ENCODE measurements at places on chromosomes 1 and 21.

DNA sequence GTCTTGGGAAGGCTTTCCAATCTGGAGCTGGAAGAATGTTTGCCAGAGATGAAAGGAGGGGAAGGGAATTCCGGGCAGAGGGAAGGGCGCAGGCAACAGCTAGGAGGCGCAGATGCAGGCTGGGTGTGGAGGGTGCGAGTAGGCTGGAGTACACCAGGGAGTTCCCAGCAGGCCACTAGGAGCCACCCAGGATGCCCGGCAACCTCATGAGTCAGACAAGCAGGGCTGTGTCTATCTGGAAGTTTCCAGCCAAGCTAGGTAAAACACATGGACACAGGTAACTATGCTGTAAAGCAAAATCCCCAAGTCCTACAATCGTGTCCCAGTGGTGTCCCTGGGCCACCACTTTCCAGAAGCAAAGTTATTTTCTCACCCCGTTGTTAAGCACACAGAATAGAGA lies 990 bp upstream of the NBL1 start:
- DNase-seq = no peak

GRCh38 chr21:37571442-37571841 lies 204.9 kb downstream of the DYRK1A start:
- DNase-seq = no peak

GRCh38 chr21:23986214-23986613 lies 1621.1 kb downstream of the MRPL39 start:
- no peak for DNase-seq

GRCh38 chr1:63316598-63316983 lies 5.8 kb upstream of the FOXD3 start:
- no peak for DNase-seq

DNA sequence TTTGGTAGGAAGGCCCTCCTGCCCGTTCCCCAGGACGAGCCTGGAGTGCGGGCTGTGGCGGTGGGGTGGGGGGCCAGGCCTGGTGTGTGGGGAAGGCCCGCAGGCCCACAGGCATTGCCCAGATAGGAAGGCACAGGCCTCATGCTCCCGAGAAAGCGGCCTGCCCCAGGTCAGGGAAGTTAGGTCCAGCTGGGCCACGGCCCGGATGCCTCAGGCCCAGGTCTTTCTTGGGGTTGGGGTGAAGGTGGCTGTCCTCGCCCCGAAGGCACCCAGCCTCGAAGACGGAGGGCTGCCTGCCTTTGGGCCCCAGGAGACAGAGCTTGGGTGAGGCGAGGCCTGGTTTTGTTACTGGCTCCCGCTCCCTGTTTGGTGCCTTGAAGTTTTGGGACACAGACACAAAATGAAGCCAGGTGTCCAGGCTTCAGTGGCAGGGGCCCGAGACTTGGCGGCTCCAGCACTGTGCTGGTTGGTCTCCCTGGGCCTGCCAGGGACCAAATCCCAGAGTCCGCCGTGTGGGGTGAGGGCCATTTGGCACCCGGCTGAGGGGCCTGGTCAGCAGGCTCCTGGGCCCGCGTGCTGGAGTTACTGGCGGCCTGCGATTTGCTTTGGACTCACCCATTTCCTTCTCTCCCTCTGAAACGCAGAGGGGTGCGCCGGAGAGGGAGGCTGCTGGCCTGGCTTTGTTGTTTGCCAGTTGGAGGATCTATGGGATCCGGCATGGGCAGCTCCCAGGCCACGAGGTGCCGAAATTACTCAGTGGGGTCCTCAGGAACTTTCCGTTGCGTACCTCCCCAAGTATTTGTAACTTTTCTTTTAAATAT lies 2.0 kb downstream of the SKI start:
- no peak for DNase-seq

GRCh38 chr21:33890187-33890586 lies 25.4 kb downstream of the ATP5PO start:
- no peak for DNase-seq

GRCh38 chr1:70427976-70428375 lies 16.9 kb downstream of the CTH start:
- DNase-seq = no peak

- no peak for DNase-seq
Observed at GRCh38 chr1:153608742-153609584, 4.0 kb downstream of the S100A16 start.

DNA sequence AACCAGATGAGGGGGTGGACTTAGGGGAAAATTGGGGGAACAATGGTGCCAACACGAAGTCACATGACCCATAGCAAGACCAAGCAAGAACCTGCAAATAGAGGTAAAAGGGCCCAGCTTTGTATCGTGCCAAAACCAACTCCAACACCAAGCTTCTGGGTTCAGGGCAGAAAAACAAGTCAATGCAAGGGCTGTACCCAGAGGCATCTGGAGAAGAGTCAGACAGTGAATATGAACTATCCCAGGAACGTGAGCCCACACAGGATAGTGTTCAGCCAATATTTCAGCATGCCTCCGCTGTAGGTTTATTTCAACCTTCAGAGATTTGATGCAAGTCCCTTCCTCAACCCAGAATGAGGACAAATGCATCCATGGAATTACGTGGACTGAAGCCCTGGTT lies 15.0 kb upstream of the ZMYM6 start:
- no peak for DNase-seq

GRCh38 chr21:44263768-44264167 lies 2.1 kb upstream of the DNMT3L start:
- DNase-seq = no peak

GRCh38 chr1:147201786-147202185 lies 23.4 kb downstream of the FMO5 start:
- DNase-seq = no peak

DNA sequence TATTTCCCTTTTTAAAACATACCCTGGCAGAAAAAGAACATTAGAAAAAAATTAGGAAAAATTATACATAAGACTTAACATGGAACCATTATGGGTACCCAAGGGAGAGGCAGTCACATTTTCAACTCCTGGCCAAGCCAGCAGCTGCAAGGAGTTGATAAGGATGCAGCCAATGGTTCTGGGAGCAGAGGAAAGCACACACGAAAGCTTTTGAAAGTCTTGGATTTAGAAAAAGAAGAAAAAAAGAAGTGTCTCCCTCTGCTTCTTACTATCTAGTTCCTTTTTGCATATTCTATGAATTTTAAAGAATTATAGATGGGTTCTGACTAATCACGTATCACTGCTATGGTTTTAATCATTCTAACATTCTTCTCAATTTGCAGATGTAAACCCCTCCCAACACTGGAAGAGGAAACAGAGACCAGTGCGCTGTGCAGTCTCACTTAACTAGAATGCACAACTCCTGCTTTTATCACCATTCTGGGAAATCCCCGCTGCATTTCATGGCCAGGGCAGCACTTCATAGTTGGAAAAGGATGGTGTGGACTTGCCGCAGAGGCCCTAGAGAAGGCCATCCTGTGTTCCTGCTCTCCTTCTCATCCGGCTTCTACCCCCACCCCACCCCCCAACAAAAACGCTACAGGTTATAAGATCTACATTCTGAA lies 2.7 kb upstream of the CD58 start:
- no peak for DNase-seq

GRCh38 chr1:29708796-29709703 lies 472.7 kb downstream of the PTPRU start:
- DNase-seq = no peak

- no peak for DNase-seq
Observed at GRCh38 chr1:5311634-5312292, 657.4 kb downstream of the AJAP1 start.

DNA sequence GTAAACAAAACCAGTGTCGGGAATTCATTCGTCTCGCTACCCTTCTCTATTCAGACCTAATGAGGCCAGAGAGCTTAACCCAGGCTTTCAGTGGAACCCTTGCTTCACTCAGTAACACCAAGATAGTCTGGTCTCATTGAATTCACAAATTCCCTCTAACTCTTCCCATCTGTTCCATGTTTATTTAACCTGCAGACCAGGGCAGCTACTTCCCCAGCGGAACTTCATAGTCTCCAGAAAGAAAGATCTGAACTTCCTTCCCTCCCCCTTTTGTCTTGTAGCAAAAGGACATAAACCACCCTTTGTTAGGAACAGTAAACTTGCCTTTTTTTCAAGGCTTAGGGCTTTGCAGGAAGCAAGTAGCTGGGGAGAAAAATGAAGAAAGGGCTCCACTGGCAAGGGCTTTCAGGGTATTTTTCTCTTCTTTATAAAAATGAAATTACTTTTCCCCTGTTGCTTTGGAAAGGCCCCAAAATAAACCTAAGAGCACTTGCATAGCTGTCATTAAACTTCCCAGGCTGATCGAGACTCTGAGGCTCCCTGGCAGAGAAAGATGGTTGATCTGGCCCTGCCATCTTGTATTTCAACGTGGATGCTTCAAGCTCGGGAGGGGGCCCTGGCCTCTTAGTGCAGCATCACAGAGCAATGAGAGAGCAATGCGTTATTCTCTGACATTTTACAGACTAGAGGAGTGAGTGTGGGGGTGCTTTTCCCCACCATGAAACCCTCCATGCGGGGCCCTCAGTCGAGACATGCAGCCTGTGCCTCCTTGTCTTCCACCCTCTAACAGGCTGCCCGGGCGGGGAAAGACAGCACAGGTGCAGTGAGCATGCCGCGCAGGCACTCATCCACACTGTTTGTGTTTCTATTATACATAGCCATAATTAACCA lies 30.0 kb downstream of the MIS18A start:
- DNase-seq = no peak

- no peak for DNase-seq
Observed at GRCh38 chr1:186244825-186245224, 130.2 kb downstream of the TPR start.

GRCh38 chr1:178284058-178284457 lies 190.2 kb downstream of the RASAL2 start:
- DNase-seq = no peak

- DNase-seq = no peak
Observed at GRCh38 chr1:87103074-87103473, 188.6 kb downstream of the HS2ST1 start.

- no peak for DNase-seq
Observed at GRCh38 chr1:246020211-246020954, 486.7 kb downstream of the SMYD3 start.

- no peak for DNase-seq
Observed at GRCh38 chr21:39658066-39658465, 45.3 kb downstream of the B3GALT5 start.

DNA sequence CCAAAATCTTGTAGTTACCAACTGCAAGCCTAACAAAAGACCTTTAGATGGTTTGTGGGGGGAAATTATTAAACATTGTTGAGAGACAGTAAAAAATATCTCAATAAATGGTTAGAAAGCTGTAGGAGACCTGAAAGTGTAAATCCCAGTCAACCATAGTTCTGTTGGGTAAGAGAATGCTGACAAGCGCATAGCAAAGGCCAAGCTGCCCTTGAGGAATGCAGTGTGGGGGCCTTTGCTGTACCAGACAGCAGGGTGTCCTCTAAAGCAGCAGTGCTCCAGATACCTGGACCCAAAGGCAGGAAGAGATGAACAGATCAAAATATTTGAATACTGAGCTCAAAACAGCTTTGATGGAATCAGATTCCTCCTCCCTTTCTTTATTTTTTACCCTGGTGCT lies 54.6 kb downstream of the OBSCN start:
- DNase-seq = no peak

DNA sequence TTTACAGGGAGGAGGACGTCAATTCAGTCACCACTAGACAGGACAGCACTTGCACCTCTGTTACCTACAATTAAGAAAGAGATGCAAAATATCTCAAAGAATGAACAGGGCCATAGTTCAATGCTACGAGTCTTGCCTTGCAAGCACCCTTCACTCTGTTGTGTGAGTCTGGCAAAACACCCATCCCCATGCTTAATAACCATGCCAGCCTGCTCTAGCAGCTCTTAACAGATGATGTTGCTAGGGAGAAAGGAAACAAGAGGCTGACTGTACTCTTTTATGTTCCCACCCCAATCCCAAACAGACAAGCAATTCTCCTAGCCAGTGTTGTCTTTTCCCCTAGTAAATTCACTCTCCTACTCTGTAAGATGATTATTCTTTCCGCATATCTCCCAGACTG lies 5.3 kb downstream of the CBR1 start:
- no peak for DNase-seq

DNA sequence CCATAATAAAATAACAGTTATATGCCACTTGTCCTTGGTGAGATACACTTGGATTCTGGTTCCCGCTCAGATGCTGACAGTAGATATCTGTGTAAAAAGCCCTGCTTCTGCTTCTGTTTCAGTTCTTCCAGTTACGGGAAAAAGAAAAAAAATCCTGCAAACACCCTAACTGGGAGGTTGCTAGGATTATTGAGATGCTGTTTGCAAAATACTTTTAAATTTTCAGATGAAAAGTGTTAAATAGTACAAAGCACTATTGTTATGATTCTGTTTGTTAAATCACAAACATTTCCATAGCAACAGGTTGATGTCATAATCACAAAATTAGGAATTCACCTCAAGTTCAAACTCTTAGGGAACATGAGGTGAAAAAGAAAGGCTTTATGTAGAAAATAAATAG lies 232.3 kb downstream of the HMCN1 start:
- no peak for DNase-seq

DNA sequence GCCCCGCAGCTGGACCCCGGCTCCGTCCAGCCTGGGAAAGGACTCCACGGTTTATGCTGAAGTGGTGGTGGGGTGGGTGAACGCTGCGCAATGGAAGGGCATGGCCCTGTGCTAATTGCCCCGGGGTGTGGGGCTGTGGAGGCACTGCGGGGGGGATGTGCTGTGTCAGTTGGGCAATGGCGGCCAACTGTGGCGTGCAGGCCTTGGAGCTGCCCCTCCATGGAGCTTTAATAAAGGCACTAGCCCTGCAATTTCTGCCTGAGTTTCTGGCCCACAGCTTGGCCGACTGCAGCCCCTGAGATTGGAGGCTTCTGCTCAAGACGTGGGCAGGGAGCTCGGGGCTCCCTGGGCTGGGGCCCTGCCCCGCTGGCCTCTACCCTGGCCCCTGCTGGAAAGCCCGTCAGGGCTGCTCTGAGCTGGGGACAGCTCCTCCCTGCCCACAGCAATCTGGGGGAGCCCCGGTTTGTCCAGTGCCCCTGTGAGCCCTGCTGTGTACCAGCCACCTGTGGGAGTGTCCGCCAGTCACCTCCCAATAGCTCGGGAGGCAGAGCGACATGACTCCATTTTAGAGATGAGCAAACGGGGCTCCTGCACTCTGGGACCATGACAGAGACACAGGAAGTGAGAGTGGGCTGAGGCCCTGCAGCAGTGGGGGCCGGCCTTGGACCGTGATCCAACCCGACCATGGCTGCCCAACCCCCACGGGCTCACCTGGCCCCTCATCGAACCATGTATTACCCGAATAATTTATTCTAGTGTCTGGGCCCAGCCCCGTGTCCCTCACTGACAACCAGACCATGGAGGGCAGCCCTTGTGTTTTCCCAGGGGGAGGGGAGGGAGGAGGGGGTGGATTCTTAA lies 8.7 kb upstream of the TNFRSF14 start:
- DNase-seq = no peak

DNA sequence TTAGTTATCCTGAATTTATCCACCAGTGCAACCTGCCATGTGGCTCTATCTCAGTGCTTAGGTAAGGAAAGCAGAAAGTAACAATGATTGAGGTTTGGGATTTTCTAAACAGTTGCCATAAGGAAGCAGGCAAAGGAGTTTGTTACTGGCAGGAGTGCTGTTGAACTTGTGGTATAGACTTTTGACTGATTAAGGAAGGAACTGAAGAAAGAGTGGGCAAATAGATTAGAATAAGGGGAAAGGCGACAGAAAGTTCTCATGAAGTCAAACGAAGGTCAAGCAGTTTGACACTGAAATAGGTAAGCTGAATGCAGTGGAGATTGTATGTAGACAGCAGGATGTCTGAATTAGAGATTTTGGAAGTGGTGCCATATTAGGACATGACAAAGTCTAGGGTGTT lies 24.2 kb upstream of the CR2 start:
- no peak for DNase-seq
